ENCODE measurements at places on chromosomes 6 and 20.

GRCh38 chr6:21538186-21538798, 55.3 kb upstream of the SOX4 start:
- H3K36me3 ChIP-seq = no peaks in the 10 kb centered on the region
- no peaks in the 10 kb centered on the region for H3K4me1 ChIP-seq
- no peaks in the 10 kb centered on the region for H3K27me3 ChIP-seq
- no peak overlapping the region for H3K4me3 ChIP-seq
- H3K27ac ChIP-seq = no peak overlapping the region
- DNase-seq = no peak

- no peaks in the 10 kb centered on the region for H3K4me1 ChIP-seq
- H3K4me3 ChIP-seq = no peak overlapping the region
- H3K27me3 ChIP-seq = no peaks in the 10 kb centered on the region
Observed at GRCh38 chr6:94588301-94588700, 989.0 kb upstream of the MANEA start.

GRCh38 chr20:35742741-35743523, 872 bp upstream of the RBM39 start:
- peak overlapping the region; percentile 93 for H3K4me3 ChIP-seq
- H3K36me3 ChIP-seq = no peaks in the 10 kb centered on the region
- DNase-seq = no peak
- peak overlapping the region; percentile 99 for H3K27ac ChIP-seq
- no peaks in the 10 kb centered on the region for H3K27me3 ChIP-seq

GRCh38 chr6:111015389-111016124, 33.7 kb downstream of the RPF2 start:
- H3K4me3 ChIP-seq = no peak overlapping the region
- H3K27me3 ChIP-seq = no peaks in the 10 kb centered on the region
- peaks cover 33% of the 10 kb centered on the region for H3K36me3 ChIP-seq
- H3K4me1 ChIP-seq = no peaks in the 10 kb centered on the region
- no peak overlapping the region for H3K27ac ChIP-seq

DNA sequence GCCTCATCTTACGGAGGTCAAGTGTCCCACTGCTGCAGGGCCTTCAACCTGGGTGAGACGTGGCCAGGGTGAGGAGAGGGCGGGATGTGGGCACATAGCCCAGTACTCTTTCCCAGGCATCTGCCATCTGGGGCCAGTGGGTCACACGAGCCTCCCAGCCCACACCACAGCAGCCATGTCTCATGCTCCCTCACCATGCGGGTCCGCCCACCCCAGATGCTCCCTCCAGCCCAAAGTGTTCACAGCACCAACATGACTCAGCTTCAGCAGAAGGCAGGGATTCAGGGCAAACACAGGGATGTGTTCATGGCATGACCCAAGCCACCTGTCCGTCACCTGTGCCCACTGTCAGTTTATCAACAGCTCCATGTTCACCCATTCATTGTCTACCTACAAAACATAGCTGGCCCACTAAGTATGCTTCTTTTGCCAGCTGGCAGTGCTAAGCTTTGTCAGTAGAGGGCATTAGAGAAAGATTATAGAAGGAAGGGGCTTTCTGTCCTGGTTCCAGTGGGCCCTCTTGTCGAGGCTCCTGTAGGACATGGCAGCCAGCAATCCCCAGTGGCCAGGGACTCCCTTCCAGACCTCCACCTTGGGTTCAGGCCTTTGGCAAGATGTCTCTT, 109.2 kb downstream of the FOXF2 start:
- no peaks in the 10 kb centered on the region for H3K27me3 ChIP-seq
- no peak for DNase-seq
- H3K4me3 ChIP-seq = no peak overlapping the region
- H3K4me1 ChIP-seq = no peaks in the 10 kb centered on the region
- H3K27ac ChIP-seq = no peak overlapping the region

- H3K36me3 ChIP-seq = no peaks in the 10 kb centered on the region
- H3K4me1 ChIP-seq = peaks cover 11% of the 10 kb centered on the region
- no peaks in the 10 kb centered on the region for H3K27me3 ChIP-seq
- no peak for DNase-seq
- no peak overlapping the region for H3K27ac ChIP-seq
Observed at GRCh38 chr6:7591770-7592169, 1.8 kb downstream of the SNRNP48 start.
